Dermis microvascular lymphatic vessel endothelial cell (primary cell): ENCODE measurements at places on chromosomes 2 and 18. TPM values are rescaled to one million over a fixed set of nuclear protein-coding genes. Genes with fewer than 3 reads are reported as not detected.

GRCh38 chr18:1296237-1296636 lies 391.6 kb downstream of the ADCYAP1 start:
- DNase-seq, result no peak

GRCh38 chr2:153474876-153475435 lies 3.6 kb downstream of the RPRM start:
- DNase-seq, result no peak

CCNYL1 gene
- total RNA-seq, result 18.1 and 27.3 TPM in 2 replicates

PPP1R1C gene
- total RNA-seq, result 0.13 and 0.89 TPM in 2 replicates

FIGN gene
- under 0.01 TPM in 2 replicates for total RNA-seq

TMEM169 gene
- 0.13 TPM in 2 replicates for total RNA-seq

ANO7 gene
- 1.0 and 2.7 TPM in 2 replicates for total RNA-seq
